ENCODE measurements at places on chromosomes 1 and 21. TPM values are rescaled to one million over a fixed set of nuclear protein-coding genes. Genes with fewer than 3 reads are reported as not detected.

Gene C1orf87
- not detected for total RNA-seq

Gene OR2T1
- not detected for total RNA-seq

DNA sequence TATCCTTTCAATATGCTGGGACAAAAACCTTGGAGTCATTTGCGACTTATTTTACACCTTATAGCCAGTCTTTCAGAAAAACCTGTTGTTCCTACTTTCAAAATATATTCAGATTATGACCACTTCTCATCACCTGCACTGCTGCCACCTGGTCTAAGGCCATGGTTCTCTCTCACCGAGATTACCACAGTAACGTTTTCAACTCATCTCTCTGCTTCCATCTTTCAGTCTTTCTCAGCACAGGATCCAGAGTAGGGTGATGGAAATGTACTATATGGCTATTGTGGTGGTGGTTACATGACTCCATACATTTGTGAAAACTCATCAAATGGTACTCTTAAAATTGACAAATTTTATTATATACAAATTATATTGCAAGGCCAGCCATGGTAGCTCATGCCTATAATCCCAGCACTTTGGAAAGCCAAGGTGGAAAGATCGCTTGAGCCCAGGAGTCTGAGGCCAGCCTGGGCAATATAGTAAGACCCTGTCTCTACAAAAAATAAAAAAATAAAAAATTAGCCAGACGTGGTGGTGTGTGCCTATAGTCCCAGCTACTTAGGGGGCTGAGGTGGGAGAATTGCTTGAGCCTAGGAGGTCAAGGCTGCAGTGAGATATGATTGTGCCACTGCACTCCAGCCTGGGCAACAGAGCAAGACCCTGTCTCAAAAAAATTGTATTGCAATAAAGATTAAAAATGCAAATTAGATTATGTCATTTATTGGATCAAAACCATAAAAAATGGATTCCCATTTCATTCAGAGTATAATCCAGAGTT is 120.9 kb upstream of the PPP2R5A start:
- H3K27me3 ChIP-seq = peaks cover 1% of the 10 kb centered on the region
- H3K36me3 ChIP-seq = no peaks in the 10 kb centered on the region
- H3K4me3 ChIP-seq = no peak overlapping the region
- no peak overlapping the region for H3K27ac ChIP-seq

Gene GJA8
- total RNA-seq = not detected

GRCh38 chr1:53957194-53957818 is 11.2 kb downstream of the LRRC42 start:
- peak overlapping the region; percentile 96 for H3K27ac ChIP-seq
- peak overlapping the region; percentile 73 for H3K4me3 ChIP-seq
- peaks cover 27% of the 10 kb centered on the region for H3K4me1 ChIP-seq
- DNase-seq = peak; percentile 67
- peaks cover 25% of the 10 kb centered on the region for H3K36me3 ChIP-seq
- H3K27me3 ChIP-seq = no peaks in the 10 kb centered on the region

DNA sequence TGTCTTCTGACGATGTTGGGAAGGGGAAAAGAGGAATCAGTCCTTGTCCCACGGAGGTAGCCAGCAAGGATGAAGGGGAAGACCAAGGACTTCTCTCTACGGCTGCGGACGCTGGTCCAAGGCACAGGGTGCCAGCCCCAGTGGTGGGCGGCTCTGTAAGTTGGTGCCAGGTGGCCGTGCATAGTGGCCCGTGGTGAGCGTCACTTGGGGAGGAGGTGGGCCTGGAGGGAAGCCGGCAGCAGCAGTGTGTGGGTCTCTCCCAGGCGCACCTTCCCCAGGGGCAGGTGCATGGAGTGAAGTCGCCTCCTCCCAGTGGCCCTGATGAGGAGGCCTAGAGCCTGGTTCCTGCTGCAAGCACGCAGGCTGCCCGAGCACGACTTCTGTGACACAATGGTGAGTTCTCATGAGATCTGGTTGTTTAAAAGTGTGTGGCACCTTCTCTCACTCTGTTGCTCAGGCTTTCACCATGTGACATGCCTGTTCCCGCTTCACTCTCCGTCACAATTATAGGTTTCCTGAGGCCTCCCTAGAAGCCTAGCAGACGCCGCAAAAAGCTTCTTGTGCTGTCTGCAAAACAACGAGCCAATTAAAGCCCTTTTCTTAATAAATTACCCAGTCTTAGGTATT is 43.6 kb upstream of the TIAM1 start:
- no peaks in the 10 kb centered on the region for H3K36me3 ChIP-seq
- no peak for DNase-seq
- H3K27me3 ChIP-seq = no peaks in the 10 kb centered on the region
- H3K27ac ChIP-seq = no peak overlapping the region
- no peak overlapping the region for H3K4me3 ChIP-seq
- H3K4me1 ChIP-seq = no peaks in the 10 kb centered on the region

GRCh38 chr1:157403608-157404007 is 148.7 kb downstream of the FCRL5 start:
- H3K27ac ChIP-seq = no peak overlapping the region
- no peaks in the 10 kb centered on the region for H3K4me1 ChIP-seq
- H3K27me3 ChIP-seq = peaks cover 9% of the 10 kb centered on the region
- H3K36me3 ChIP-seq = no peaks in the 10 kb centered on the region
- DNase-seq = no peak

Gene S100A8
- total RNA-seq = not detected

- no peak for DNase-seq
- no peaks in the 10 kb centered on the region for H3K36me3 ChIP-seq
- no peak overlapping the region for H3K4me3 ChIP-seq
- H3K27ac ChIP-seq = no peak overlapping the region
- no peaks in the 10 kb centered on the region for H3K4me1 ChIP-seq
These were observed 763.2 kb upstream of the TPTE start for GRCh38 chr21:9758141-9758540.

- peaks cover 52% of the 10 kb centered on the region for H3K4me1 ChIP-seq
- H3K27ac ChIP-seq = no peak overlapping the region
- no peak overlapping the region for H3K4me3 ChIP-seq
- DNase-seq = no peak
- H3K36me3 ChIP-seq = peaks cover 6% of the 10 kb centered on the region
These were observed 202.7 kb downstream of the DISC1 start for GRCh38 chr1:231829332-231829731.

- DNase-seq = no peak
- no peaks in the 10 kb centered on the region for H3K27me3 ChIP-seq
- H3K36me3 ChIP-seq = no peaks in the 10 kb centered on the region
- H3K27ac ChIP-seq = no peak overlapping the region
- H3K4me1 ChIP-seq = no peaks in the 10 kb centered on the region
- H3K4me3 ChIP-seq = no peak overlapping the region
These were observed 65.3 kb downstream of the TUT4 start for GRCh38 chr1:52487632-52488031.

DNA sequence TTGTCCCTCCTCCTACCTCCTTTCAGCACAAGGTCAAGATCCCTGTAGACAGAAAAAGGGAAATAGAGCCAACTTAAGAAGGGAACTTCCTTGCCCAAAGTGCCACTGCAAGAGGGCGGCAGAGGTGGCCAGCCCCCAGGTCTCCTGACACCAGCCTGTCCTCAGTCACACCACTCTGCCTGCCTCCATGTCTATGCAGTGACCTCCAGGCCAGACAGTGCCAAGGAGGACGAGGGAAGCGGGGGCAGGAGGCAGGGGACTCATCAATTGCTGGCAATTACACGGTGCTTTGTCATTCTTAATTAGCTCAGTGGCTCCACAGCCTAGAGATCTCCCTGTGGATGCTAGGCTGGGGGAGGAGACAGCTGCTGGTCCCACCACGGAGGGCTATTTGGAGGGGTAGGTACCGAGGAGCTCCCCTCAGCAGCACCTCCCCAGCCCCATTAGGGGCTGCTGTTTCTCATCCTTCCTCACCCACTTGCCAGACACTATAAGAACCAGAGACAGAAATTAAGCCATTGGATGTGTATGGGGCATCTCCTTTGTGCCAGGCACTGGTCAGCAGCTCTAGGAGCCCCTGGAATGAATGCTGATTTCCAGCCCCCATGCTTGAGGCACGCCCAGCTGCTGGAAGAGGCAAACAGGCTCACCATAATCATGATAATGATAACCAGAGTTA is 6.1 kb upstream of the LDLRAP1 start:
- no peaks in the 10 kb centered on the region for H3K36me3 ChIP-seq
- no peak for DNase-seq
- H3K27me3 ChIP-seq = peaks cover 19% of the 10 kb centered on the region
- H3K4me1 ChIP-seq = peaks cover 5% of the 10 kb centered on the region

DNA sequence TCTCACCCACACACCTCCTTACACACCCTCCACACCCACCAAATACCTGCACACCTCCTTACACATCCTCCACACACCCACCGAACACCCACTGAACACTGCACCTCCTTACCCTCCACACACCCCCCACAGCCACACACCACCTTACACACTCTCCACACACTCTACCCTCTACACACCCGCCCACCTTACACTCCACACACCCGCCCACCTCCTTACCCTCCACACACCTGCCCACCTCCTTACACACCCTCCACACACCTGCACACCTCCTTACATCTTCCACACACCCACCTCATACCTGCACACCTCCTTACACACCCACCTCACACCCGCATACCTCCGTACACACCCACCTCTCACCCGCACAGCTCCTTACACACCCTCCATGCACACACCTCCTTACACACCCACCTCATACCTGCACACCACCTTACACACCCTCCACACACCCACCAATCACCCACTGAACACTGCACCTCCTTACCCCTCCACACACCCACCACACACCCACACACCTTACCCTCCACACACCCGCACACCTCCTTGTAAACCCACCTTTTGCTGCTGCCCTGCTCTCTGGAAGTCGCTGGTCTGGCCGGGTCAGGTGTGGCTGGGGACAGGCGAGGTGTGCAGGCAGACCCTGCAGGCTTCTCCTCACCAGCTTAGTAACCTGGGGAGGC is 38.5 kb downstream of the COQ8A start:
- no peak overlapping the region for H3K4me3 ChIP-seq
- no peaks in the 10 kb centered on the region for H3K36me3 ChIP-seq
- H3K27ac ChIP-seq = no peak overlapping the region
- peaks cover 12% of the 10 kb centered on the region for H3K4me1 ChIP-seq

DNA sequence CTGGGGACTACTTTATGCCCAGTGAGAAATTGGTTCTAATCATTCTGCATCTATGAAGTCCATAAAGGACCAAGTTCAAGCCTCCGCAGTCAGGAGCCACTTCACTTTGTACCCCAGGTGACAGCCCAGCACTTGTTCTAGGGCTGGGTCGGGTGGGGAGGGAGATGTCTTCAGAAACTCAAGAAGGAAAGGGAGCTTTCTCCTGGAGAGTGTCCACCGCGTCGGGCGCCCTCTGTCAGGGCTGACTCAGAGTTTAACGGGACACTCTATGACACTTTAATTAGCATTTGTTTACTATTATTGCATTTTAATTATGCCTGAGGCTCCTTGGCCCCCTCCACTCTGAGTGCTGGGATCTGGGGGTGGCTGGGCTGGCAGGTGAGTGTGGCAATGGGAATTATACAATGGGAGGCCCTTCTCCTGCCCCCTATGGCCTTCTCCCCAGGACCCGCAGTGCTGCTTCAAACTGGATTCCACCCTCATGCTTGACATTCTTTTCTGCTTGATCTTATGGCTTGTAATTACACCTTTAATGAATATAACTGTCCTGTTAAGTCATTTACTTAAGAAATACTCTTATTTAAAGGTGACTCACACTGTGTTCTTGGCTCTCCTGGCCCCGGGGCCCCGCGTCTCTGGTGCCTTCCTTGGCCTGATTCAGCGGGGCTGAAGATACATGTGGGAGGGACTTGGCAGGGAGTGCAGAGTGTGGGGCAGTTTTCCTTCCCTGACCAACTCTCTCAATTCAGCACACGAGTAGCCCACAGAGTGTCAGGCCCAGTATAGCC is 136.6 kb downstream of the PLXNA2 start:
- H3K4me3 ChIP-seq = peak overlapping the region; percentile 70
- H3K4me1 ChIP-seq = peaks cover 63% of the 10 kb centered on the region
- H3K27ac ChIP-seq = peak overlapping the region; percentile 83
- H3K36me3 ChIP-seq = peaks cover 18% of the 10 kb centered on the region
- DNase-seq = peak; percentile 90

Gene FCRL6
- not detected for total RNA-seq

DNA sequence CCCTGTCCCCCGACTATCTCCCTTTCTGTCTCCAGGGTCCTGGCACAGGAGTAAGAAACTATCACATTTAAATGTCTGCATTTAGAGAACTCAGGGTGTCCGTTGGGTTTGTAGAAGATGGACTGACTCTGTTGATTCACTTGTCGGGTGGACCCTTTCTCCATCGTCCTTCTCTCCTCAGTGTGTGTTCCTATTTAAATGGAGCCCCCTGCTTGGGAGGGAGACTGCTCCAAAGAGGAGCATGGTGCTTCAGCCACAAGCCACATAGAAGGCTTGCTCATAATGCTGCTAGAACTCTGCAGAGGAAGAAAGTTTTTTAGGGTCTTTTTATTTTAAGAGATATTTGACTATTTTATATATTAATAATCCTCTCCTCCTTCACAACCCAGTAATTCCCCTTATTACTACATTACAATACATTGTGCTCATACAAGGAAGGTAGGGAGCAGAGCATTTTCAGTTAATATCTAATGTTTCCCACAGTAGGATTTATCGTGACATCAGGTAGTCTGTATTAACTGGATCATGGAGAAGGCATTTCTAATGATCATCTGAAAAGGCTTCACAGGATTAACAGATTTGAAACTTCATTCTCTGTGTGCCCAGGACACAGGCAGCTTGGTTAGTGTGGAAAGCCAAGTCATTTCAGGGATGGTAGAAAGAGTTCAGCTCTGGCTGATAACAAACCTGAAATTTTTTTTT is 13.8 kb downstream of the FGGY start:
- peaks cover 23% of the 10 kb centered on the region for H3K4me1 ChIP-seq
- H3K27me3 ChIP-seq = no peaks in the 10 kb centered on the region
- no peak overlapping the region for H3K4me3 ChIP-seq

DNA sequence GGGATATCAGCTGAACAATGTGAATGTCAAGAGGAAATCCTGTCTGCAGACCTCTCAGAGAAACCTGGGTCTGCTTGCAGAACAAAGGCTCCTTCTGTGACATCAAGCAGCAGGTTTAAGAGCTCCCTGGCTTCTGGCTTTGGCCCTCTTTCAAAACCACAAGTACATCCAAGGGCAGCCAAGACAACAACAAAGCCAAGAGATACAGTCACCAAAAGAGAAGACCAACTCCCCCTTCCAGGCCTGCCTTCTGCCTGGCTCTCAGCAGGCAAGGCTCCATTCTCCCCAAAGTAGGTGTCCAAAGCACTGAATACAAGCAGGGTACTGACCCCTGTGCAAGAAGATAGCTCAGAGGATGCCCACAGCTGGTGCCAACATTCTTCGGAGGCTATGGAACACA is 11.5 kb downstream of the BCAR3 start:
- no peaks in the 10 kb centered on the region for H3K27me3 ChIP-seq
- peak overlapping the region; percentile 30 for H3K4me3 ChIP-seq
- H3K4me1 ChIP-seq = peaks cover 94% of the 10 kb centered on the region
- H3K36me3 ChIP-seq = peaks cover 38% of the 10 kb centered on the region
- peak overlapping the region; percentile 60 for H3K27ac ChIP-seq
- DNase-seq = peak; percentile 77

DNA sequence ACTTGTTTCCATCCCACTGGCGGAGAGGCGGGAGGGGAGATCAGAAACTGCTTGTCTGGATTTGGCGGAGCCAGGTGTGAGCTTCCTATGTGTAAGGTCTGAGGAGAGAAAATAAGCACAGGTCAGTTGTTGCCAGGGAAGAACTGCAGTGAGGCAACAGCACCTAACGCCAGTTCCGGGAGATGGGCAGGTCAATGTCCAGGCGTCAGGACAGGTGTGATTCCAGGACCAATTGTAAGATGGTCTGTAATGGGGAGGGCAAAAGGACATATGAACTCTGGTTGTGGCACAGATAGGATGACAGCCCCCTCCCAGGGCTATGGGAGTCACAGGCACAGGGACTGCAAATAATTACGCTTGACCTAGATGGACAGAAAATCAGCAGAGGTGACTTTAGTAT is 9.6 kb upstream of the KCNE1 start:
- no peak for DNase-seq
- H3K36me3 ChIP-seq = peaks cover 72% of the 10 kb centered on the region
- peak overlapping the region; percentile 63 for H3K27ac ChIP-seq
- peaks cover 74% of the 10 kb centered on the region for H3K4me1 ChIP-seq
- 0 out of 2 replicates have a peak overlapping the region, but pooled peaks have one; percentile 6 for H3K4me3 ChIP-seq
- peaks cover 3% of the 10 kb centered on the region for H3K27me3 ChIP-seq

Data from HFFc6 (cell line).